ENCODE measurements at places on chromosomes 7 and 10.

GRCh38 chr10:129440247-129440646 is 26.8 kb upstream of the MGMT start:
- no peak for DNase-seq

GRCh38 chr10:45373003-45373575 is 927 bp upstream of the ALOX5 start:
- DNase-seq, result no peak

GRCh38 chr10:133378251-133379096 is 588 bp upstream of the PAOX start:
- peak; percentile 30 for DNase-seq

DNA sequence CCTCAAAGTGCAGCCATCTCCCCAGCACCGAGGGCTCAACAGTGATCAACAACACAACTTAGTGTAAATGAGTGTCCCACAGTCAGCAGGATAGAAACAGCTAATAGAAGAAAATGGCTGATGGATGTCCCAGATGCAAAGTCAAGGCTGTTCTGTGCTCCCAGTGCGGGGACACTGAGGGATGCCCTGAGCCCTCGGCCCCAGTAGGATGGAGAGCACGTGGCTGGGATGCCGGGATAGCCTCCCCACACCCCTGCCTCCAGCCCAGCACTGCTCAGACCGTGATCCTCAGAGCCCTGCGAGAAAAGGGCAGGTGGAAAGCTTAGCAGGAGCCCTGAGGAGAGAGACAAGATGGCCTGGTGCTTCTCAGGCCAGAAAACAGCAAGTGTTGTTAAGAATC is 243.9 kb upstream of the TCERG1L start:
- DNase-seq, result no peak

- DNase-seq, result no peak
These were observed 35.7 kb upstream of the EEPD1 start for GRCh38 chr7:36117203-36117840.

GRCh38 chr10:132697578-132698200 is 88.3 kb downstream of the NKX6-2 start:
- no peak for DNase-seq

- DNase-seq, result no peak
These were observed 368.4 kb downstream of the ARL4A start for GRCh38 chr7:13055732-13056368.

DNA sequence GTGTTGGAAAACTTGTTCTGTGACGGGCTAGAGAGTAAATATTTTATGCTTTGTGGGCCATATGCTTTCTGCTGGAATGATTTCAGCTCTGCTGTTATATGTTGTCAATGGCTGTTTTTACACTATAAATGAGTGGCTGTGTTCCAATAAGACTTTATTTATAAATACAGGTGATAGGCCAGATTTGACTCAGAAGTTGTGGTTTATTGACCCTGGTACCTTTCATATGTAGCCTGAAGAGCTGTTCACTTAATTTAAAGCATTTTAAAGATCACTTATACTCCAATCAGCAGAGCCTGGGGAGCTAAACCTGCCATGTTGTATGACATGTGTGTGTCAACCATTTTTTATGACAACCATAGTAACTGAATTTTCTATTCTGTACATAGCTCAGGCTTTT is 9.1 kb upstream of the SSBP1 start:
- no peak for DNase-seq

DNA sequence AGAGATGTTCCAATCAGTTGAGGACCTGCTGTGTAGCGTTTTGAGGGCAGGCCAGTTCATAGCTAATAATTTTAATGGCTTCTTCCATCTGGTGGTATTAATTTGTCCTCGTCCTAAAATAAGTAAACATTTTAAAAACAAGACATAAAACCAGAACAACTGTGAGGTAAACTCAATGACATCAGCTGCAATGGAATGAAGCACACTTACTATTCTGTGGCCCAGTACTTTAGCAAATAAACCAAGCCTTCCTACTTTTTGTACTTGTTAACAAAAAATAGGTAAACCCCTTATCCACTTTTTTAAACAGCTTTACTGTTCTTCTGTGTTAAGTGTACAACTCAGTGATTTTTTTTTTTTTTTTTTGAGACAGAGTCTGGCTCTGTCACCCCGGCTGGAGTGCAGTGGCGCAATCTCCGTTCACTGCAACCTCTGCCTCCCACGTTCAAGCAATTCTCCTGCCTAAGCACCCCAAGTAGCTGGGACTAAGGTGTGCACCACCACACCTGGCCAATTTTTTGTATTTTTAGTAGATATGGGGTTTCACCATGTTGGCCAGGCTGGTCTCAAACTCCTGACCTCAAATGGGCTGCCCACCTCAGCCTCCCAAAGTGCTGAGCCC is 28.9 kb upstream of the FZD1 start:
- no peak for DNase-seq

- no peak for DNase-seq
These were observed 2.3 kb upstream of the PAPSS2 start for GRCh38 chr10:87657371-87657770.

DNA sequence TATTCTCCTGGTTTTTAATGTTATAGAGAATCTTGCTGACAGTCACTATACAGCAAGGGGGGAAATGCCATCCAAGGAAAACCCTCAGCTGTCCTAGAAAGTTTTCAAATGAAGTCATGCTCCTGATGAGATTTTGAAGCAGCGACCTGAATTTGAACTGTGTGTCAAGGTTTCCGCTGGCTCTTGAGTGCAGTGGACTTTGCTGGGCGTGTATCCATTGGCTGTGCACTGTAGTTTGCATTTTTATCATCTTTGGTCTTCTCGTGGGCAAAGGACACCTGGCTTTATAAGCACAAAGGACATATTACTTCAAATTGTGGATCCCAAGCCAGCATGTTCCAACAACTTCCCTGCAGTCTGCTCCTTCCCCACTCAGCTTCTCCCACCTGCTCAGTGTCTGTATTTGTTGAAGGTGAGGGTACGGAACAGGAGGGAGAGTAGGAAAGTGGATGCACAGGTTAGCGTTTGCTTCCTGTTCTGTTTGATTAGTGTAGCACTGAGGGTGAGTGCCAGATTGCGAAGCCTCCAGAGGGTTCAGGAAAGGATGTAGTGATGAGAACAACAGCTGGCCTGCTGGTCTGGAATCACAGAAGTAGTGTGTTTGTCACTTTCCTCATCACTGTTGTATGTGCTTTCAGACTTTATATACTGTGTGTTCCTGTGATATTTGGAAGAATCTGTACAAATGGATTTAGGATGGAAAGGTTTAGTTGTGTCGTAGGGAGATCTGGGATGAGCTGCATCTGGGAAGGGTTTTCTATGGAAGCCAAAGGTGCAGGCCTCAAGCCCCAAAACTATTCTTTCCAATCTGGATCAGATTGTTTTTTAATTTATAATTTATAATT is 204.8 kb downstream of the BMPER start:
- DNase-seq, result no peak

GRCh38 chr7:75599244-75599781 is 107.2 kb downstream of the SPDYE5 start:
- DNase-seq, result no peak

DNA sequence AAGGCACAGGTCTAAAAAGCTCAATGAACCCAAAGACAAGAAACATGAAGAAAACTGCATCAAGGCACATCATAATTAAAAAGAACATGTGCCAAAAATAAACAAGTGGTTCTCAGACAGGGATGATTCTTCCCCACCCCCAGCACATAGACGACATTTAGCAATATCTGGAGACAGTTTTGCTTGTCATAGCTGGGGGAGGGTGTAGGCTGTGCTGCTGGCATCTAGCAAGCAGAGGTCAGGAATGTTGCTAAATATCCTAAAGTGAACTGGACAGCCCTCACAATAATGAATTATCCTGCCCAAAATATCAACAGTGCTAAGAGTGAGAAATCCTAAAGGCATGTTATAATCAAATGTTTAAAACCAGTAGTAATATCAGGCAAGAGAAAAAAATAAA is 122.6 kb downstream of the MICU1 start:
- no peak for DNase-seq

DNA sequence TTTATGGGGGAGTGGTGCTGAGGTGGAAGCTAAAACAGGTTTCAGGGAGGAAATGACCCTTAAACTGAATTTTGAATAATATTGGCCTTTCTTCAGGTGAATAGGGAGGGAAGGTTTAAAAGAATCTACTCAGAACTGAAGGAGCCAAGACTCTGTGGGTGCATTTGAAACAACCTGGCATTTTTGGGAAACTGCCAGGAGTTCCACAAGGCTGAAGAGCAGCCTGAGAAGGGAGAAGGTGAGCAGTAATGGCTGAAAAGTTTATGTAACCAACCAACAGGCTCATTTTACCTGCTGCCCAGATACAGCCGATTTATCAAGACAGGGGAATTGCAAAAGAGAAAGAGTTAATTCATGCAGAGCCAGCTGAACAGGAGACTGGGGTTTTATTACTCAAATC is 4.0 kb upstream of the PANK1 start:
- no peak for DNase-seq

DNA sequence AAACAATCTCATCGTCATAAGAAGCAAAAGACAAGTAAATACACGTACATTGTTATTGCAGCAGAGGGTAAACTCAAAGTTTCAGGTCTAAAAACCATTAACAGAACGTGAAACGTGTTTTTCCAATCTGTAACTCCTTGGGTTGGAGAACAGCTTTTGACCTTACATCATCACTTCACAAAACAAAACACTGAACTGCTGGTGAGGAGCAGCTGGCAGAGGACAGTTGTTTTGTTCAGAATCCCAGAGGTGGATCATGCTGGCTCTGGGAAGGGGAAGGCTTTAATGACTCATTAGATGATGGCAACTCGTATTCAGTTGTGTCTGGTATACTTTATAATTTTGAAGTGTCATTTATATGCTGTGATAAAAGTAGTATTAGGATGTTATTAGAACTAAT is 923.0 kb upstream of the CELF2 start:
- DNase-seq, result no peak

GRCh38 chr10:75429159-75429827 is 2.1 kb upstream of the LRMDA start:
- DNase-seq, result no peak

- no peak for DNase-seq
These were observed 38.8 kb downstream of the R3HCC1L start for GRCh38 chr10:98173260-98173659.

GRCh38 chr10:15325243-15325943 is 45.7 kb downstream of the FAM171A1 start:
- DNase-seq, result no peak

DNA sequence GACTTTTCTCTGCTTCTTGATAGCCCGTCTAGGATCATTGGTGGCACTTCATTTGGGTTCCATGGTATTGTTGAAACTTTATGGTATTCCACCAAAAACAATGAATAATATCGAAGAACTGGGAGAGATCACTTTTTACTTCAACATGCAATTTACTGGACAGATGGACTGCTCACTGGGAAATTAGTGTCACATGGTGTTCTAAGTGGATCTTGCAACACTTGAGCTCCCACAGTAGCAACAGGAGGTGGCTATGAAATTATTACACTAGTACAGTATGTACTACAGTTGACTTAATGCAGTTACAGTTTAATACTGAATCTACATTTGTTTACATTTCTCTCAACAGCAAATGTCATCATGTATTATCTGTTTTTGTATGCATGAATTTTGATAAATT is 997.3 kb downstream of the REEP3 start:
- no peak for DNase-seq

- DNase-seq, result no peak
These were observed 5.5 kb downstream of the AP3M1 start for GRCh38 chr10:74145133-74145532.

DNA sequence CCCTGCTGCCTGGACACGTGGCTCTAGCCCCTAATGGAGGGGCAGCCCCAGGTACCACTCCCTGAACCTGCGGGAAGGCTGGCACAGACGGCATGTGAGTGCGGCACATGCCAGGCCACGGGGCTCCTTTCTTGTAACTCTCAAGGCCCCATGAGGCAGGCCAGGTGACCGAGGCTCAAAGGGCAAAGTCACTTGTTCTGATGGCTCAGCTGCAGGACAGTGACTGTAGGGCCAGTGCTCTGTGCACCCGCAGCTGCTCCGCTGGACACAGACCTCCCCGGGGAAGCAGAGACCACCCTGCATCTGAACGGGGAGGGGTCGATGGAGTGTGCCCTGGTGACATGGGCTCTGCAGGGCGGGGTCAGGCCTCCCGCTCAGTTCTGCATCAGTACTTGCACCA is 55.3 kb downstream of the PTPRE start:
- no peak for DNase-seq

DNA sequence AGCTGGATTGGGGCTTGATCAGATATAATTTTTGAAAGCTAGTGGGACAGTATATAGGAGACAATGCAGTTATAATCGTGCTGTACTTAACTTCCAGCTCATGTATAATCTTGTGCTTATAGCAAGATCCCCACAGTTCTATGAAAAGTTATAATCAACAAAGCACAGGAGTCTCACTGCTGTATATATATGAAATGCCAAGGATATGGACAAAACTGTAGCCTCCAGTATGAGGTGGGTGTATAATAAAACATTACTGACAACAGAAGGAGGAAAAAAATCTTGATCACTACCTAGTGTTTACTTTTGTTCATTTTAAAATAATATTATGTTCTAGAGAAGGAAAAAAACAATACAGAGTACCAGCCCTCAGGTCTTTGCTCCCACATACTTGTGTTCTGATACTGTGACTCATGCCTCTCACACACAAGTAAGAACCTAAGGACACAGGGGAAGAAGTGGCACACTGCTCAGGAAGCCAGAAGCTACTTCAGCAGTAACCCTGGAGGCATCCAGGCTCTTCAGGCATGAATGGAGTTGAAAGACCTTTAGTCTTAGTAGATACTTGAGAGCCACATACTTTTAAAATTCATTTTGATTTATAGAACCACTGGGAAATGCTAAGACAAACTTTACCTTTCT is 265.7 kb upstream of the IMMP2L start:
- DNase-seq, result no peak

DNA sequence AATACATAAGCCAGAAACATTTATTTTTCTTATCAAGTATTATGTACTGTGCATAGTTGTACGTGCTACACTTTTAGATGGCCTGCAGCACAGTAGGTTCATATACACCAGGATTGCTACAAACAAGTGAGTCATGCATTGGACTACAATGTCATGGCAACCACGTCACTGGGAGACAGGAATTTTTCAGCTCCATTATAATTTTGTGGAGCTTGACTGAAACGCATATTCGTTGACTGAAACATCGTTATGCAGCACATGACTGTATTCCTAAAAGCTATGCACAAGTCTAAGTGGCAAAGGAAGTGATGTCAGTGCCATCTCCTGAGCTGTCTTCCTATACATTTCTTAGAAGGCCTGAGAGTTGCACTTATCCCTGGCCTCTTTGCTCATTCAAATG is 871.8 kb downstream of the IPMK start:
- DNase-seq, result no peak

GRCh38 chr7:29841926-29842701 is 35.8 kb downstream of the WIPF3 start:
- DNase-seq, result no peak

GRCh38 chr10:123270221-123270620 is 116.0 kb downstream of the BUB3 start:
- DNase-seq, result no peak
